ENCODE measurements at places on chromosomes 13 and 19.

GRCh38 chr19:46068345-46069258 is 27.8 kb upstream of the IGFL4 start:
- no peak for DNase-seq

DNA sequence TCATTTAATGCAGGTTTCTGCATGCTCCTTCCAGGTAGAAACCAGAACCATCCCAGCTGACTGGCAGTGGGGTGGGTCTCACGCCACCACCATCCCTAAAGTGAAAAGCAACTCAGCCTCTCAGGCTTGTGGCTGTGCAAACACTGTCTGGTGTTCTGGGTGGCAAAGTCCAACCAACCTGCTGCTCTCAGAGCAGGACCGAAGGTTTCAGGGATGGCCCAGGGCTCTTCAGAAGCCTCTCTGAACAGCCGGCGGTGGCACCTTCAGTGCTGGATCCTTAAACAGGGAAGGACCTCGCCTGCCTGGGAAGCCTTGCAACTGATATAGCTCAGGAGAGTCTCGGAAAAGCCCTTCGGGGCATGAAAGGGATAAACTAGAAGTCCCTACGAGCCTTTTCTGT is 100.8 kb downstream of the COL4A1 start:
- DNase-seq: no peak

DNA sequence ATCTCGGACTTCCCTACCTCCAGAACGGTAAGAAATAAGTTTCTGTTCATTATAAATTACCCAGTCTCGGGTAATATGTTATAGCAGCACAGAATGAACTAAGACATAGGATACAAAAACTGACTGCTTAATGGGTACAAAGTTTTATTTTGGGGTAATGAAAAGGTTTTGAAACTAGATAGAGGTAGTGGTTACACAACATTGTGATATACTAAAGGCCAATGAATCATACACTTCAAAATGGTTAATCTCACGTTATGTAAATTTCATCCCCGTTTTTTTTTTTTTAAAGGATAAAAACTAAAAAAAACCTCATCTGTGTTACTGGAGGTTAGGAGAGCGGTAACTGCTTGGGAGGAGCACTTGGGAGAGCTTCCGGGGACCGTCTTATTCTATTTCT is 23.5 kb downstream of the AKT2 start:
- no peak for DNase-seq

GRCh38 chr13:43343645-43344044 is 320.3 kb downstream of the DNAJC15 start:
- no peak for DNase-seq

GRCh38 chr13:111130116-111130508 is 15.0 kb downstream of the ARHGEF7 start:
- DNase-seq: no peak

DNA sequence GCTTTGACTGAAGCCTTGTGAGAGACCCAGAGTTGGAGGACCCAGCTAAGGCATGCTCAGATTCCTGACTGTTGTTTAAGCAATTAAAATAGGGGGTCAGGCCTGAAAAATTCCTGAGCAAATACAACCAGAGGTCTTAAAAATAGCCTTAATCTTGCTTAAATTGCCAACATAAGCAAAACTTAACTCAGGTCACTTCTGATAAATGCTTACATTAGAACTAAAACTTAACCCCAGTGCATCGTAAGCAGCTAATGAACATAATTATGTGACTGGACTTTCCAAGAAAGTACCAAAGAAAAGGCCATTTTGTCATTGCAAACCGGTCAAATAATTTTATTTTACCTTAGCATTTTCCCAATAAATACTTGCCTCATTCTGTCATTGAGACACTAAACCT is 294.5 kb downstream of the ENOX1 start:
- DNase-seq: no peak

DNA sequence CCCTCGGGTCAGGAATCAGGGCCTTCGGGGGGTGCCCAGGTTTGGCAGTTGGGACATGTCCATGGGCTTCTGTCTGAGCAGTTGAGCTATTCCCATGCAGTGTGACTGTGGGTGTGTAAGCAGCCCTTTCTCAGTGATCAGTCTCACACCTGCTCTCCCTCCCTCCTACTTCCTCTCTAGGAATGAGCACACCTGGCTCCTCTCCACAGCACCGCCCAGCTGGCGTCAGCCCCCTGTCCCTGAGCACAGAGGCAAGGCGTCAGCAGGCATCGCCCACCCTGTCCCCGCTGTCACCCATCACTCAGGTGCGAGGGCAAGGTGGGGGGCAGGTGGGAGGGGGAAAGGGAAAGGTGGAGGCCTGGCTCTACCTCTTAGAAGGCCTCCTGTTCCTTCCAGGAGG is 25.9 kb downstream of the COMP start:
- DNase-seq: no peak

GRCh38 chr13:21949818-21950429 is 279.1 kb downstream of the FGF9 start:
- DNase-seq: no peak

- no peak for DNase-seq
Observed at GRCh38 chr13:51425410-51426042, 27.3 kb downstream of the INTS6 start.

DNA sequence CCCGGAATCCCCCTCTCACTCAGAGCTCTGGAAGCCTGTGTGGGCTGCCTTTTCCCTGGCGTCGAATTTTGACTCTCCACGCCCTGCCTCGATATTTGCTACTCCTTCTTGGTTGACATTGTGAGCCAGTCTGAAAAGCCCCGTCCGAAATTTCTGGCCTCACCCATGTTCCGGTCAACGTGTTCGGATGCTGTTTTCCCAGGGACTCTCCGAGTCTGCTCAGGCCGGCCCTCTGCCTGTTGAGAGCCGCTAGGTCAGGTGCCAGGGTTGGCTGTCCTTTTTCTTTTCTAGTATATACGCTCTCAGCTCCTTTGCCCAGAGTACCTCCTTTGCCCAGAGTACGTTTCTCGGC is 6.8 kb upstream of the DGKH start:
- DNase-seq: no peak

DNA sequence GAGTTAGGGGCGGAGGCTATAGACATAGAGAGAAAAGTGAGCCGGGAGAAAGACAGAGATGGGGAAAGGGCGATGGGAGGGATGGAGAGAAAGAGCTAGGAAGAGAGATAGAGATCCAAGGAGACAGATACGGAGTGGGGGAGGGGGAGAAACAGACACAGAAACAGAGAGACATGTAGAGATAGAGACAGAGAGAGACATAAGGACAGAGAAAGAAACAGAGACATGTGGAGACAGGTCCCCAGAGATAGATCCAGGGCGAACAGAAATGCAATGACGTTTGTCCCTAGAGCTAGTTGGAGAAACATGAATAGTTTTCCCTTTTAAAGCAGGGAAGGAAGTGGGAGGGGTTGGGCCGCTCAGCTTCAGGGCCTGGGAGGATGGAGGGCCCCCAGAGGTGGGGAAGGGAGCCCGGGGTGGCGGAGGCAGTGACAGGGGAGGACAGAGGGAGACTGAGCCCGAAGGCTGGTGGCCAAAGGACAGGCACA is 4.6 kb downstream of the PPP1R14A start:
- DNase-seq: no peak

DNA sequence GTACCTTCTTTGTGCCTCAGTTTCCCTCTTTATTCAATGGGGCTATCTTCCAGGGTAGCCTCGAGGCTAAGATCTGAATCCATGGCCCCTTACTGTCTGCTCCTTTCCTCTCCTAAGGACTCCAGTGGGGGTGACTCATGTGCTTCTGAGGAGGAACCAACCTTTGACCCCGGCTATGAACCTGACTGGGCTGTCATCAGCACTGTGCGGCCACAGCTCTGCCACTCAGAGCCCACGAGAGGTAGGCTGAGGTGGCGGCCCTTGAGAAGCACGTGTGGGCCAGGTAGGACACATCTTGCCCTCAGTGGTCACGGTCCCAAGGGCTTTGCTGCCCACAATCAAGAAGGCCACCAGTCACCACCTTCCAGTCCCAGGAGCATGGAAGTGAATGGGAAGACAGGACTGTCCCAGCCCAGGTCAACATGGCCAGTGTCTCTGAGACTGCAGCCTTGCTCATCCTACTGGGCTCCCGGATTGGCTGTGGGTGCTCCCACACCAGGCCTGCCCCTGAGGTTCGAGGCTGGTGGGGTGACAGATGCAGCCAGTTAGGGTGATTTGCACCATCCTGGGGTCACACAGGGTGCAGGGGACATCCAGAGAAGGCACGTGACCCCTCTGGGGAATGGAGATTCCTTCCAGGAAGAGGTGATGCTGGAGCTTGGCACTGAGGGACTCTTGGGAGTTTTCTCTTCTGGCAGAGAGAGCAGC is 2.8 kb downstream of the TBC1D17 start:
- DNase-seq: no peak

DNA sequence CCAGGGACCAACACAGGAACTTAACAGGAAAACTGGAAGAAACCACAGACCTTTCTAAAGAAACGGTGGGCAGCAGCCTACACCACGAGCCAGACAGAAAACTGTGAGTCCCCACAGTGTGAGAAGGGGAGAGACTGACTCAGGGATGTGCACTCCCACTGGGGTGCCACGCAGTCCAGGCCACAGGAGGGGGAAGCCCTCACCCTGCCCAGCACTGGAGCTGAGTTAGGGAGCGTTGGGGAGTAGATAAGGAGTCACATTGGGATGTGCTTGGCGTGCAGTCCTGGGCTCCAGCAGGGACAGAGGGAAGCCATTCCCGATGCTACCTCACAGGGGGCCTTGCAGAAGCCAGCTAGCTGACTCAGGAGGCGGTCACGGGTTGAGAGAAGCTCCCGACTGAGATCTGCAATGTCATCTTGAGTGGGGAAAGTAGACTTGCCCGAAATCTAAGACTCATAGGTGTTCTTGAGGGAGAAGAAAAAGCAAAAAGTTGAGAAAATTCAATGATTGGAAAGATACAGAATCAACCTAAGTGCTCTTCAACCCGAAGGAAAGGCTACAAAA is 17.3 kb downstream of the SIGLEC8 start:
- peak; percentile 42 for DNase-seq

- DNase-seq: no peak
Observed at GRCh38 chr19:46639358-46640182, 3.6 kb upstream of the GNG8 start.

DNA sequence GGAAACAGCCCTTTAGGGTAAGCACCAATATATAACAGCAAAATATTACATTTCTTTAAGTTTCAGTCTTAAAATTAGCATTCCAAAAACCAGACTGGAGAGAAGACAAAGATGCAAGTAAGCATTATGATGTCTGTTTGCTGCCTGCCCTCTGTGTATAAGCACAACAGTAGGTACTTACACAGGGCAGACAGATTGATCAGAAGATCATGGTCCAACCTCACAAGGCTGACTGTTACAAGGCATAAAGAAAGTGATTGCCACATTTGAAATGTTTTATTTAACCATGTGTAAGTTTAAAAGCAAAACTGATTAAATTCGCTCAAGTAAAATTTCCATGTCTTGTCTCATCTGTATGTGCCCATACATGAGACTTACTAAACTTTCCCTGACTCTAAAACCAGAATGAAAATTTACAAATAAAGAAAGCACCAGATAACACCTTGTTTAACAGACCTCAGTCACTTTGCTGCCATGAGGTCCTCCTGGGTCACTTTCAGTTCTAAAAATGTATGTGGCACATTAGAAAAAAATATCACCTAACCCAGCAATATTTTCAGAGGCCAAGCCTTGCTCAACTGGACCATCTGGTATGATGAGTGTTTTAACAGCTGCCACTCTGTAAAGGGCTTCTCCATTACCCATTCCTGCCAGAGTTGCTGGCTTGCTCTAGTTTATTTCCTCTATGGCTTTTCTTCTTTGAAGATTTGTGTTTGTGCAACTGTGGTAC is 297.0 kb downstream of the RBM26 start:
- DNase-seq: no peak

GRCh38 chr19:51626675-51627074 is 3.5 kb downstream of the SIGLEC5 start:
- no peak for DNase-seq

DNA sequence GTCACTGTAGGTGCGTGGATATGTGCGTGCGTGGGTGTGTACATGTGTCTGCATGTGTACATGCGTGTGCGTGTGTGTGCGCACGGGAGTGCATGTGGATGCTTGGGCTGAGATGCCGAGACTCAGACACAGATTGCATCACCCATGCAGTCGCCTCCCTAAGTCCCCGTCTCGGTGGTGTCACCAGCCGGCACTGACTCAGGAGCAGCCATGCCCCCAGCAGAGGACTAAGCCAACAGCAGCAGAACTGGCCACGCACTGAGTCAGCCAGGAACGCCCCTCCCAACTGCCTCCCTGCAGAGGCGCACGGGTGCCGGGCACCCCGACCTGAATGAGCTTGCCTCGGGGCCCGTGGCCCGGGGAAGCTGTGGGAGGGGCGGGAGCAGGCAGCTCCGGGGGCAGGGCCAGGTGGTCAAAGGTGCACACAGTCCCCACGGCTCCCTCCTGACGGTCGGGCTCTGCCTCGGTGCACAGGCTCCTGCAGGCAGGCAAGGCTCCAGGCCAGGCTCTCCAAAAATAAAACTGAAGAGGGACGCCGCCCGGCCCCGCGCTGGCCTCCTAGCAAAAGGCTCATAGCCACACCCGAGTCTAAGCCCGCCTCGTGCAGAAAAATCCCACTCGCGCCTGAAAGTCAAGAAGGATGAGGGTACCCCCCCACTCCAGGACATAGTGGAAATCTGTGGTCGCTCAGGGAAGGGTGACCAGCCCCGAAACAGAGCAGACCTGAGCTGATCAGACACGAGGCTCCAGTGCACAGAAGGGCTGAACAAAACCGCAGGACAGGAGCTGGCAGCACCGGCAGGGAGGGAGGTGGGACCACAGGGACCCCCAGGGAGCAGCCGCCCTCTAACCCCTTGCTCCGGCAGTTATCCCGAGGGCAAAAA is 49.2 kb downstream of the GADD45B start:
- no peak for DNase-seq

DNA sequence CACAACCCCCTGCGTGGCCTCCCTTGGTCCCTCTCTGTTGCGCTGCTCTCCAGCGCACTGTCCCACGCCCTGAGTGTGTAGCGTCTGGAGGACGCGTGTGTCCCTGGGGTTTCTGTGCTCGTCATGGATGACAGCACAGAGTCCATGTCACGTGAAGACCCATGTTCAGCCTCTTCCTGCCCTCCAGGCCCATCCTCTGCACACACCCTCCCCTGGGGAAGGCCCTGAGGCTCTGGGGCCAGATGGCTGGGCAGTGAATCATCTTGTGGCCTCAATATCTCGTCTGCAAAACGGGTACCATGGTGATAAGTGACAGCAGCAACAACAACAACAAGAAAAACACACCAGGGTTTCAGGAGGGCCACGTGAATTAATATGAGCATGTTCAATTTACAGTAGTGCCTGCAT is 71.5 kb upstream of the ARHGEF7 start:
- no peak for DNase-seq

DNA sequence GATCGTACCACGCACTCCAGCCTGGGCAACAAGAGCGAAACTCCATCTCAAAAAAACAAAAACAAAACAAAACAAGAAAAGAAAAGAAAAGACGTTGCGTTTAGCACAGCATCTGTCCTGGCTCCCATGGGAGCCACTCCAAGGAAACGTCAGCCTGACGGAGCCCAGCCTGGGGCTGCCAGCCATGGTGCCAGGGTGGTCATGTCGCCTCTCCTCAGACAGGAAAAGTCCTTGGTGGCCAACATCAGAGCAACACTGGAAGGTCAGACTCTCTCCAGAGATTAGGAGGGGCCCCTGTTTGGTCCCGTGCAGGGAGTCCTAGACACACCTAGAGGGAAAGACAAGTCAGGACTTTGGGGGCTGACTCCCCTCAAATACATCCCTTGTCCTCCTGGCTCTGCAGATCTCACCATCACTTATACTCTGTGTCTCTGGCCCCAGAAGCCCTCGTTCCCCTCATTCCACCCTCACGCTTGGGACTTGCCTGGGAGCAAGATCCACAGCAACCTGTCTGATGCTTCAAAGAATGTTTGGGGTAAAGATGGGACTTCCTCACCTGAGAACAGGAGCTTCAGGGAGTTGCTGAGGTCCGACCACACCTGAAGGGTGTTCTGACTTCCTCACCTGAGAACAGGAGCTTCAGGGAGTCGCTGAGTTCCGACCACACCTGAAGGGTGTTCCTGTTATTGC is 9.3 kb downstream of the LILRA4 start:
- no peak for DNase-seq
